ENCODE measurements at places on chromosomes 7 and 10. TPM values are rescaled to one million over a fixed set of nuclear protein-coding genes. Genes with fewer than 3 reads are reported as not detected.

CLCN1 gene
- 0.23 TPM for total RNA-seq

CFAP70 gene
- total RNA-seq, result 0.17 TPM

TPST1 gene
- 19.2 TPM for total RNA-seq

CRYGN gene
- 0.59 TPM for total RNA-seq

PHYHIPL gene
- total RNA-seq, result 2.1 TPM
